M059J (cell line): ENCODE measurements at places on chromosomes 2 and 18. TPM values are rescaled to one million over a fixed set of nuclear protein-coding genes. Genes with fewer than 3 reads are reported as not detected.

Gene SLC4A5
- 0.02 TPM in 1 of 2 replicates, not detected in the other for total RNA-seq

Gene NPPC
- total RNA-seq: not detected in 2 replicates

DNA sequence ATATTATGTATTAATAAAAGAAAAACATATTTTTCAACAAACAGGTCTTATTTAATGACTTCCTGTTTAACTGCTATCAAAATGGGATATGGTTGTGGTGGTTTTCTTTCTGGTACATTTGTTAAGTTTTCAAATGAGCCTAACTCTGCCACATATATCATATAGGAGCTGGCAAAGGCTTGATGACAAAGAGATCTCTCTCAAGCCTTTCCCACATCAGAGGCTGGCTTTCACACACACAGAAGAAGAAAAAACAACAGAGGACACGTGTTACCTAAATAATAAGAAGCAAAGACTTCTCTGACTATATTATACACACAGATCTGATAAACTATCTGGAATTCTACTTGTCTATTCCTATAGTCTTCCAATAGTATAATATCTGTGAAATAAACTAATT lies 46.1 kb downstream of the CFAP36 start:
- DNase-seq: no peak

DNA sequence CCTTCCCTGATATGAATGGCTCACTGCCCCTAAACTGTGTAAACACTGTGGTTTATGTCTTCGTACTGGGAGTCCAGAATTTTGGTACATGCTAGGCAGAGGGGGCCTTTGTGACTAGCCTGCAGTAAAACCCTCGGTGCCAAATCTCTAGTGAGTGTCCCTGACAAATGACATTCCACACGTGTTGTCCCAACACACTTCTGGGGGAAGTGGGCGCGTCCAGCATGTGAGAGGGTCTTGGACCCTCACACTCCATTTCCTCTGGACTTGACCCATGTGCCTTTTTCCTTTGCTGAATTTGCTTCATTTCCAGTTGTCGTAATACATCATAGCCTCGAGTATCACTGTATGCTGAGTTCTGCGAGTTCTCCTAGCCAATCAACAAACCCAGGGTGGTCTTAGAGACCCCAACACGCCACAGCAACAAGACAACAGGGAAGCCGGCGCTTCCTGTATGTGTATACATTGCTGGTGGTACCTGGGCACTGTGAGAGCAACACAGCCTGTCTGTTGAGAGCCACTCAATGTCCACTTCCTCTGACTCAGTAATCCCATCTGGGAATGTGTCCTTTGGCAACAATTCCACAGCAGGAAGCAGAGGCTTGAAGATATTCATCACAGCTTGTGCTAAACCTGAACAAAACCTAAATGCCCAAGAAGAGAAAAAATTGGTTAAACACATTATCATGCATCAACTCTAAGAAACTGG lies 26.9 kb upstream of the SLC66A3 start:
- peak; percentile 70 for DNase-seq
